AML-193 (cell line): ENCODE measurements at places on chromosomes 1 and 21.

GRCh38 chr21:34639882-34640788, 25.2 kb upstream of the RCAN1 start:
- DNase-seq = no peak

DNA sequence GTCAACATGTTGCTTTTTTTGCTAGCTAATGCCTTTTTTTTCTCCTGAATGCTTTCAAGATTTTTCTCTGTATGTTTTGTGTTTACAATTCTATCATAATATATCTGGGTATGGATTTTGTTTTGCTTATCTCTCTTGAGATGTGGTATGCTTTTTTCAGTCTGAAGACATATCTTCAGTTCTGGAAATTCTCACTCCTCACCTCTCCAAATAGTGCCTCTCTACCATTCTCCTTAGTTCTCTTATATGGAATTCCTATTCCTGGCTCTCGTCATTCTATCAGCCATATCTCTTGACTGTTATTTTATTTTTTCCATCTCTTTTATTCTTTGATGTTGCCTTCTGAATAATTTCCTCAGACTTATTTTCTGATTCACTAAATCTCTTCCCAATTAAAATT, 58.4 kb downstream of the IVNS1ABP start:
- no peak for DNase-seq

GRCh38 chr1:205939690-205940330, 3.4 kb downstream of the SLC26A9 start:
- DNase-seq = no peak

- DNase-seq = no peak
Measured at GRCh38 chr1:43256675-43257570, 12.9 kb upstream of the TMEM125 start.

- no peak for DNase-seq
Measured at GRCh38 chr1:41687007-41687406, 202.5 kb upstream of the EDN2 start.

DNA sequence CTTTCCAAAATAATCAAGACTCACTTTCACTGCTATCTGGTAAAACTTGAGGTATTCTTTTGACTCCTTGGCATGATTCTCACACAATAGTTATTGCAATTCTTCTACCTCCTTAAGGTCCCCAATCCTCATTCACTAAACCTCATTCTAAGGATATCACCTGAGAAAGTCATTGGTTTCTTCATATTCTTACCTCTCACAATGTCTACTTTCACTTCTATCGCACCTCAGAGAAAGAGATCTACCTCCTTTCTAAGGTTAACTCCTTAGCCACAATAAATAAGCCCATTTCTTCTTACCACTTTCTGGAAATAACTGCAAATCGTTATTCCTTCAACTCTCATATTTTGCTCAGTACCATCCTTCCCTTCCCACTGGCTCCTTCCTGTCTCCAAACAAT, 18.7 kb downstream of the HNRNPR start:
- no peak for DNase-seq

DNA sequence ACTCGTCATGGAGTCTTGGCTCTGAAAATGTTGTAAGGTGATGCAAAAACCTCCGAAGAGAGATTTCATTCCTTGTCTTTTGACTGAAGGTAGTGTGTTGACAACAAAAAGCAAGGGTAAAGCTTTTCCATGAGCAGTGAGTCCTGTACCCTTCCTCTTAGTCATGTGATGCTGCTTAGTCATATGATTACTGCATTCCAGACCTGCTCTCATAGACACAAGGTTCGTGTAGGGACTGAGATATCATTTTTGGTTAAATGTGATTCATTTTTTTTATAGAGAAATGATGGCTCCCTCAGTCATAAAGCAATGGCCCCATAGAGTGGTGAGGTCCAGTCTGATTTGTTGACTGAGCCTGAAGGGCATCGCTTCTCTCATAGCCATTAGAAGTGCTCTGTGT, 9.2 kb downstream of the KCNJ6 start:
- no peak for DNase-seq

DNA sequence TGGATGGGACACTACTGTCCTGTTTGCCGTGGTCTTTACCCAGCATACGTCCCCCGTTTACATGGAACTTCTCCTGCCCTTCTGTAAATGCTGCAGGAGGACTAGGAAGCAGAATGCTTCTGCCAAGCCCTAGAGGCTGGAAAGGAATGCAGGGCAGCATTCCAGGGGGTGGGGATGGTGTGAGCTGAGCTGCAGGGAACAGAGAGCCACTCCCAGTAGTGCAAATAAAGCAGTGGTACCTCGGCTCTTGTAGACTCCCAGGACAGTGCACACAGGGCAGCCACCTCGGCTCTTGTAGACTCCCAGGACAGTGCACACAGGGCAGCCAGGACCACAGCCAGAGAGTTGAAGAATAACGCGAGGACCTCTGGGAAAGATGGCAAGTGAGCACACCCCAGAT, 35.4 kb downstream of the PTPRU start:
- DNase-seq = no peak

DNA sequence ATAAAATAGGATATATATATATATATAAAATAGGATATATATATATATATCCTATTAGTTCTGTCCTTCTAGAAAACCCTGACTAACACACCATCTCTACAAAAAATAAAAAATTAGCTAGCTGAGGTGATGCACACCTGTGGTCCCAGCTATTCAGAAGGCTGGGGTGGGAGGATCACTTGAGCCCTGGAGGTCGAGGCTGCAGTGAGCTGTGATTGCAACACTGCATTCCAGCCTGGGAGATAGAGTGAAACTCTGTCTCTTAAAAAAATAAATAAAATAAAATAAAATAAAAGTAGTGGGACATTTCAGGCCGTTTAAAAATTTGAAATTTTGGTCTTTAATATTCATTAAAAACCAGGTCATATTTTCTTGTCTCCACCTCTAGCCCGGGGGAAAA, 4.2 kb upstream of the RRP1 start:
- no peak for DNase-seq

DNA sequence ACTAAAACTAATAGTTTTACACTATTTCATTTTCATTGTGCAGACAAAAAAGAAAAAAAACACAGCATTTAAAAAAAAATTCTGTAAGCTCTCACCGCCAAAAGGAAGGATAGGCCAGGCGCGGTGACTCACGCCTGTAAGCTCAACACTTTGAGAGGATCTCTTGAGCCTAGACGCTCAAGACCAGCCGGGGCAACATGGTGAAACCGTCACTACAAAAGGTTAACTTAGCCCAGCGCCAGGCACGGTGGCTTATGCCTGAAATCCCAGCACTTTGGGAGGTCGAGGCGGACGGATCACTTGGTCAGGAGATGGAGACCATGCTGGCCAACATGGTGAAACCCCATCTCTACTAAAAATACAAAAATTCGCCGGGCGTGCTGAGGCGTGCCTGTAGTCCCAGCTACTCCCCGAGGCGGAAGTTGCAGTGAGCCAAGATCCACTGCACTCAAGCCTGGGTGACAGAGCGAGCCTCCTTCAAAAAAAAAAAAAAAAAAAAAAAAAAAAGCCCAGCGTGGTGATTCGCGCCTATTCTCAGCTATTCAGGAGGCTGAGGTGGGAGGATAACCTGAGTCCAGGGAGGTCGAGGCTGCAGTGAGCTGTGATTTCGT, 14.3 kb upstream of the SPEN start:
- peak; percentile 64 for DNase-seq

- DNase-seq = no peak
Measured at GRCh38 chr1:115230281-115230680, 107.8 kb downstream of the NGF start.
